ENCODE measurements at places on chromosomes 4 and X.
A peak's percentile ranks its signal among the peaks of the same experiment; 100 is the strongest.

GRCh38 chrX:71225676-71226075 lies 2.7 kb downstream of the GJB1 start:
- DNase-seq = no peak

DNA sequence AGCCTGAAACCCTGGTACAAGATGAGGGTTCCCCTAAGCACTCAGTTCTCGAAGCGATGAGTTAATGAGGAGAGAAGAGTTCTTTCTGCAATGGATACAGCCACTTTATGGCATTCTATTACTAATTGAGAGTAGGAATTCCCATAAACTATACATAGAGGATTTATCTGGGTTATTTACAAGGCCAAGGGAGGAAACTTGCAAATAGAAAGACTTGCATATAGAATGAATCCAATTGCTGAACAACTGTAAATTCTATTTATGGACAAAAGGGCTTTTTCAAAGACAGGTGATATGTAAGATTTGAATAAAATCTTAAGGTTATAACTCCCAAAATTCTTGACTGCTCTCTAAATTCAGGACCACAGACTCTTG lies 182.2 kb downstream of the PPARGC1A start:
- no peak for DNase-seq

- DNase-seq = no peak
Observed at GRCh38 chrX:84441143-84441542, 61.1 kb downstream of the HDX start.

- DNase-seq = peak; percentile 51
Observed at GRCh38 chrX:119488749-119489148, 20.5 kb downstream of the SLC25A5 start.

DNA sequence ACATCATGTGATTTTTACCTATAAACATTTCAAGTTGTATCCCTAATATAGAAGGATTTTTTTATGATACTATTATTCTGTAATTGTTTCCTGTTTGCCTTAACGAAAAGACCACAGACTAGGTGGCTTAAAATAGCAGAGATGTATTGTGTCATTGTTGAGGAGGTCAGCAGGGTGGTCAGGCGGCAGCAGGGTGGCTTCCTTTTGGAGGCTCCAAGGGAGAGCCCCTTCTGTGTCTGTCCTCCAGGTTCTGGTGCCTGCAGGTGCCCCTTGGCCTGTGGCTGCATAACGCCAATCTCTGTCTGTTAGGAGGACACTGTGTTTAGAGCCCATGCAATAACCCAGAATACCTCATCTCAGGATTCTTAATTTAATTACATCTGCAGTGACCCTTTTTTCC lies 118.1 kb downstream of the TBL1X start:
- DNase-seq = no peak

DNA sequence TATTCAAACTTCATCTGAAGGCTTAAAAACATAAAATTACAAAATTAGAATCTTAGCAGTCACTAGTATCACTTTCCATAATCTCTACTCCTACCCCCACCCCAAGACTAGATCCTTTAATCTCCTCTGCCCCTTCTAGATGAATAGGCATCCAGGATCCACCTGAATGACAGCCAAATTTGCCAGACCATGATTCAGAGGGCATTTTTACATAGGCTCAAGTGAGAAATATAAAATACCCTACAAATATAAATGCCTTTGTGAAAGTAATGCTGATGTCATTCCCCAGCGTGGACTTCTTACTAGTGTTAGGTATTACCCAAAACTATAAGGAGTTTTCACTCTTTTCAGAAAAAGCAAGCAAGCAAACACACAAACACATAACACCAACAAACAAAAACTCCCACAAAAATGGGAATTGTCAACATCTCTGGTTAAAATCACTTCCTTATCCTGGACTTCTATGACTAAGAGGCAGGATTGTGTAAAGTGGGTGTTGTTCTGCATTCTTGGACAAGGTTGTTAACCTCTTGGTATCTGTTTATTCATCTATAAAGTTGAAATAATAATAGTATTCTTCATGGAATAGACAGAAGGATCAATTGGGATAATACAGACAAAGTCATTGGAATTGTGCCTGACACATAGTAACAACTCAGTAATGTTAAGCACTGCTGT lies 51.3 kb upstream of the TMPRSS11F start:
- no peak for DNase-seq

GRCh38 chrX:1528186-1528883 lies 8.7 kb downstream of the P2RY8 start:
- no peak for DNase-seq

- DNase-seq = peak; percentile 49
Observed at GRCh38 chr4:23904639-23905071, 14.8 kb upstream of the PPARGC1A start.

DNA sequence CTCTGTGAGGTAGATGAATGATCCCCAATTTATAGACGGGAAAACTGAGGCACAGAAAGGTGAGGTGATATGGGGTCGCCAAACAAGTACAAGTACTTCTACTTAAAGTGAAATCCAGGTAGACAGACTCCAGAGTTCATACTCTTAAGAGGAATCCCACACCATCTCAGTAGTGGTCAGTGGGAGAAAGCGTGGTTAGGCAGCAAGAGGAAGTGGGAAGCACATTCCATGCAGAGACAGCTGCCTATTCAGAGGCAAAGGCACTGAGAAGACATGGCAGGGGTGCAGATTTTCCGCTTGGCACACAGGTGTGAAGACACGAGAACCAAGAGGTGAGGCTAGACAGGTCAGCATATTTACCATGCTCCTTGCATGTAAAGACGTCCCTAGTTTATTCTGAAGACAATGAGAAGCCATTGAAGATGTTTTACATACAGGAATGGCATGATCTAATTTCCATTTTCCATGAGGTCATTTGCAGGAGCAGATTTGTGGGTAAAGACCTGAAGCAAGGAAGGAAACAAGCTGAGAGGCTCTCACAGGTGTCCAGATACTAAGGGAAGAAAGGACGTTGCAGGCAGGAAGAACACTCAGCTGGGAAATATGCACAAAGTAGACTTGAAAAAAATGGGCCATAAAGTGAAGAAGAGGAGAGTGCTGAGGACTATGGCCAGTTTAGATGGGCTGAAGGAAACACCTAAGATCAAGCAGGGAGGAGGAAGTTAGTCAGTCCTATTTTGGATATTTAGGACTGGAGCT lies 17.3 kb upstream of the CLNK start:
- no peak for DNase-seq

- no peak for DNase-seq
Observed at GRCh38 chr4:82473621-82474164, 43.3 kb downstream of the ENOPH1 start.

- DNase-seq = peak; percentile 82
Observed at GRCh38 chr4:104593019-104593418, 98.3 kb upstream of the CXXC4 start.

GRCh38 chrX:66760651-66761050 lies 121.8 kb upstream of the EDA2R start:
- no peak for DNase-seq

GRCh38 chrX:113935518-113935917 lies 648.4 kb upstream of the HTR2C start:
- DNase-seq = no peak
